ENCODE measurements at places on chromosomes 3 and 15.

GRCh38 chr3:116032176-116032575 lies 408.9 kb downstream of the GAP43 start:
- no peak for DNase-seq

DNA sequence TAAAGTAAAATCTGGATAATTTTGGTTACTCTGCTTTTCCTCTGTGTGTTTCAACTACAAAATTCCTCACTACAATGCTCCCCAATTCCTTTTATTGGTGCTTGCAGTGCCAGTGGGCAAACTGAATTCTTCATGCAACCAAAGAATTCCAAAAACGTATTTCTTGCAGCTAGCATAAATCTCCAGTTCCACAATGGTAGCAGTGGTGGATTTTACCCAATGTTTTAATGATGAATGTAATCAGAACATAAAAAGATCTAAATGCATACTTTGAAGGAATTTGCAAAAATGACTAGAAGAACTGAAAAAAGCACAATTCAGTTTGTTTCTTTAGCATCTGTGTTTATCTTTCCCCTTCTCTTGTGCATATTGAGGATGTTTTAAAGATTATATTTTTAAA lies 359.6 kb upstream of the TPRG1 start:
- DNase-seq, result no peak

- no peak for DNase-seq
These were observed 4.0 kb downstream of the TLE3 start for GRCh38 chr15:70093481-70094319.

- DNase-seq, result no peak
These were observed 1287.1 kb upstream of the GBE1 start for GRCh38 chr3:83048556-83048955.

- no peak for DNase-seq
These were observed 749 bp downstream of the ITGA11 start for GRCh38 chr15:68431037-68431791.

- DNase-seq, result no peak
These were observed 251.0 kb downstream of the ROBO1 start for GRCh38 chr3:79516795-79517194.

DNA sequence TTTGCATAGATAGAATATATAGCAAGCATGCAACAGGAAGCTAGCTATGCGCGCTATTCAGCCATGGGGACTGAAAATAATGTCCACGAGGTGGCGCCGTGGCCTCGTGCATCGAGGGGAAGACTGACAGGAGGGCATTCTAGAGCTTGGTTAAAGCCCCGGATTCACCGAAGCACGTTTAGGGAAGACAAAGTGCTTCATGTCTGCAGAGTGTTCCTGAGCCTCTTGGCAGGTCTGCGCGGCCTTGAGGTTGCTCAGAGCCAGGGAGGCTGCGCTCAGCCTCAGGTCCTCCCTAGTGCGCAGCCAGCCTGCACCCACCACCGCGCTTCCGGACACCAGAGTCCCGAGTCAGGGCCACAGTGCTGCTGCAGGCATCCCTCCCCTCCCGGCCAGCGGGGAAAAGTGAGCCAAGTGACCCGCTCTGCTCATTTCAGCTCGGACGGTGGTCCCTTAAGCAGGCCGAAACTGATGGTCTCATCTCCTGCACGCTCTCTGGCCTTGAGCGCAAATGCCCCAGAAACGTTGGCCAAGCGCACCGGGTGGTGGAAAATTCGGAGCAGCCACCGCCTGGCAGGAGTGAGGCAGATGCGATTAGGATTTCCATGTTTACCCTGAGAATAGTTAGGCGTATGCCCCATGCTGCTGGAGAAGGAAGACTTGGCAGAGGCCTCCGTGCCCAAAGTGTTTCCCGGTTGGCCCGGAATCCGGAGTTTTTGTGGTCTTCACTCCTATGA lies 24.8 kb downstream of the GABRA5 start:
- DNase-seq, result peak; percentile 21

GRCh38 chr15:64770626-64771025 lies 4.8 kb downstream of the RBPMS2 start:
- DNase-seq, result no peak

DNA sequence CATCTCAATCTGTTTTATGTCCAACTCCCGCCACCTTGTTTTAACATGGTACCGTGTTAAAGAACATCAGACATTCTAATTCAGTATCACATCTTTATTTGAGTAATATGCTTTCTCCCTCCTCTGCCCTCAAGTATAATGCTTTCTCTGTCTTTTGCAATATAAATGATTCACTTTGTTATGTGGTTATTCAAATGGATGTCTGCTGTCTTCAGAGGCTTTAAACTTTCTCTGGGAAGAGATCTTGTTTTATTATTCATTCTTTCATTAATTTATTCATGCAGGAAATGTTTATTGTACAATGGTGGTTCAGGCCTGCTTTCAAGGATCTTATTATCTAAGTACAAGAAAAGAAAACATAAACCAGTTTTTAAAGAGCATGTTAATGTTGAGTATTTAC lies 57.1 kb downstream of the RAP2B start:
- DNase-seq, result no peak

DNA sequence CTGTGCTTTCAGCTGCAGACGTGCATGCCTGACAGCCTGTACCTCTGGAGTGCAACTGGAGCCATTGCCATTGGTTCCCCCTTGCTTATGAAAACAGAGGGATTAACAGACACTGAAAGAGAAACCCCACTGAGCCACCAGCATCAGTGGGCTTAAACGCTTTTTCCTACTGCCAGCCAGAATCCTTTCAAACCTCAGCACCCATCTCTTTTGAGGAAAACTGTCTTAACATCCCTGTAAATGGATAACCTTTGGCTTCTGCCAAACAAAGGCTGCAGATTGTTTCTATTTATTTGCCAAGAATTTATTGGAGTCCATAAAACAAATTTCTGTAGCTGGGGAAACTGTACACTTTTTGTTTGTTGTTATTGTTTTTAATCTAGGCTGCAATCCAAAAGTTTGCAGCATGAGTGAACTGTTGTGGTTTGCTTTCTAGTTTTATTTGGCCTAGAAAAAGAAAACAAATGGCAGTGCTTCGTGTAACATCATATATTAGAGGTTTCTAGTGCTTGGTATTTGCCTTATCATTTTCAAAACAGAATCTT lies 369.2 kb upstream of the IL12A start:
- no peak for DNase-seq

DNA sequence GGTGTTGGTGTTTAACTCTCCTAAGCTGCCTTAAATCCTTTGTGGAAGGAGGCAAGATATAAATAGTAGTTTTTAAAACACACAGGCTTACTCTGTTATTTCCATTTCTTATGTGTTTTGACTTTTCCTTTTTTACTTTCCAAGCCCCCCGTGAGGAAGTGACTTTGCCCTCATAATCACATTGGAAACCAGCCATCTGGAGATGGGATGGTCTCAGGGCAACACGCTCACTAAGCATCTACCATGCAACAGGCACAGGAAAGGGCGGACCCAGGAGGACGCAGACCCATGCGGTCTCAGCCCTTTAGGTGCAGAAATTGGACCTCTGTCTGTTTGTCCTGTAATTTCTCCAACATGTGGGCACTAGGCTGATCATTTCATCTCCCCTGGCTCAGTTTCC lies 115.7 kb downstream of the PDZRN3 start:
- no peak for DNase-seq

DNA sequence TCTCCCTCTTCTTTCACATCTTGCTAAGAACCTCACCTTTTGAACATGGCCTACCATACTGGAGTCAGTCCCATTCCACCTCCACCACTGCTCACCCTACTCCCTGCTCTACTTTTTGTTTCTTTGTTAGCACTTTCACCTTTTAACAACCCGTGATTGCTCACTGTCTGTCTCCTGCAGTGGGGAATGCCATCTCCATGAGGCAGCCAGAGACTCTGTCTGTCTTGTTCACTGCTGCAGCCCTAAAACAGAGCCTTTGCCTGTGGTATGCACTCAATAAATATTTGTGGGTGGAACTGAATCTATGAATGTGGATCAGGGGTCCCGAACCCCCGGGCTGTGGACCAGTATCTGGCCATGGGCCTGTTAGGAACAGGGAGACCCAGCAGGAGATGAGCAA lies 16.5 kb upstream of the TLE3 start:
- no peak for DNase-seq

GRCh38 chr3:28836199-28836598 lies 444.7 kb upstream of the RBMS3 start:
- DNase-seq, result no peak

- no peak for DNase-seq
These were observed 133.1 kb downstream of the ATG7 start for GRCh38 chr3:11405323-11405722.

DNA sequence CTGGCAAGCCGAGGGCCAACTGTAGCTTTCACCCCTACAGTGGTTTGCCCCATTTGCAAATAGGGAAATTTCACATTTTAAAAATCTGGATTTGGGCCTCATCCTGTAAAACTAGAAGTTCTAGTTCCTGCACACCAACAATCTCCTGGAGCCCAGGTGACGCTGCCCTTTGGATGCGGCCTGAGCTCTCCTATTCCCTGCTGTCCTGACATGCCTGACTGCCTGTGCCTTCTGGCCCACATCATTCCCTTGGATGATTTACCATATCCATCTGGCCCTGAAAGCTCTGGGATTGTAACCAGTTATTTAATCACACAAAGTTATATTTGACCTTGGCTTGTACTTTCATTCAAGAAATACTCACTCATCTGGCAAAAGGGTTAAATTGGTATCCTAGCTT lies 272.3 kb downstream of the ARRDC4 start:
- DNase-seq, result no peak
